Activated CD4-positive, alpha-beta T cell treated with anti-CD3 and anti-CD28 coated beads, Interleukin-2, amount 50 U/mL, for 4 hours (primary cell): ENCODE measurements at places on chromosomes 12 and 14.

GRCh38 chr12:122064025-122064777 is 14.4 kb upstream of the MLXIP start:
- DNase-seq: no peak

DNA sequence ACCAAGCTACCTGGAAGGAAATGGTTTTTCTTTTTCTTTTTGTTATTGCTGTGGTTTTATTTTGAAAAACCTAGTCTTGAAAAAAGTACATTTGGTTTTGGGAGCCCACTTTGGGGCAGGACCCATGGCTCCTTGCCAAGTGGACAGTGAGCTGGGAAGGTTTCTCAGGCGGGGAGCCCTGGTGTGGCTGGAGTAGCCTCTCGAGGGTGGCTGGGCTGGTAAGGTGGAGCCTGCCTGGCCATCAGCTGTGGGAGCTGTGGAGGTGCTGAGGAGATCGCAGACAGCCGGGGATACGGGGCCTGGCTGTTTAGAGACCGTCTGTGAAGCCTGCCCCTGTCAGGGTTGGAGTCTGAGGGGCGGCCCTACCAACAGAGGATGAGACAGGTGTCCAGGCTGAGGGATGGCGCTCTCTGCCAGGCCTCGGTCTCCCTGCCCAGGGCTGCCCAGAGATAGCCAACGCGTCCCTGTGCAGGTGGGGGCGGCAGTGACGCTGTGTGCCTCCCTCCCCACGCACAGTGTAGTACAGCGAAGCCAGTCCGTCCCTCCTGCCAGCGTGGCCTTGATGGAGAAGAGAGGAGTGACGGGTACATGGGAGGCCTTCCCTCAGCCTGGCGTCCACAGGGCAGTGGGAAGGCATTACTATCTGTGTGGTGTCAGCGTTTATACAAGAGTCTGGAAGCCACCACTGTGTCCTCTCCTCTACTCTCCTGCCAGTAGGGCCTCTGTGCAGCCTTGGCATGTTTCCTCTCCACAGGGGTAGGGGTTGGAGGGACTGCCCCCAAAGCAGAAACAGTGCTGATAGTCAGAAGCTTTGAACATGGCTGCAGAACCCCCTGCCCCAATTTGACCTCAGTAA is 5.9 kb downstream of the RIN3 start:
- DNase-seq: no peak

DNA sequence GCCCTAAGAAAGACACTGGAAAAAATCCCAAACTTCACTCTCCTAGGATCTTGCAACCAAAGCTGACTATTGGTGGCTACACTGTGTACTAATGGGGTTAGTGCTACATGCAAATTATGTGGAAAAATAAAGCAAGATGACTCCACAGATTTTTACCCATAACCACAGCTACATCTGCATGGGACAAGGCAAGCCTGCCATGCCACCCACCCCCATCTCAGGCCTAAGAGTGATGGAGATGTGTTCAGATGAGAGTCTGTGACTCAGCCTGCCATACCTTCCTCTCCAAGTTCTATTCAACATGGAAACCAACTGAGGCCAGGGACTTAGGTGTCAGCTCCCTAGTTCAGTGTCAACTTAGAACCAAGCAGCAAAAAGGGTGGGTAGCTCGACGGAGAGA is 206.2 kb downstream of the PELI2 start:
- DNase-seq: no peak

DNA sequence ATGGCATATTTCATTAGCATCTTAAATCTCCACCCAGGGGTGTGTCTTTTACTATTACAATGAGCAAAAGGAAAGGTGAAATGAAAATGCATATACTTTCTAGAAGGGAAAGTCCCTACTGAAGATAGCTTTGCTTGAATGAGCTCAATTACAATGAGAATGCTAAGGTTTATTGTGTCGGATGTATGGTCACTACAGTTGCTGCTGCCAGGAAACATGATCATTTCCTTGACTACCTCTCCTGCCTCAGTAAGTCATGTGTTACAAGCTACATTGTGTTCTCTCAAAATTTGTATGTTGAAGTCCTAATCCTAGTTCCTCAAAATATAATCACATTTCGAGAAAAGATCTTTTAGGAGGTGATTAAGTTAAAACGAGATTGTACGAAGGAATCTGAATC is 322.2 kb downstream of the MDGA2 start:
- no peak for DNase-seq

- peak; percentile 58 for DNase-seq
Observed at GRCh38 chr12:57477710-57478681, 1.7 kb downstream of the ARHGAP9 start.
